ENCODE measurements at places on chromosomes 11 and 22.

DNA sequence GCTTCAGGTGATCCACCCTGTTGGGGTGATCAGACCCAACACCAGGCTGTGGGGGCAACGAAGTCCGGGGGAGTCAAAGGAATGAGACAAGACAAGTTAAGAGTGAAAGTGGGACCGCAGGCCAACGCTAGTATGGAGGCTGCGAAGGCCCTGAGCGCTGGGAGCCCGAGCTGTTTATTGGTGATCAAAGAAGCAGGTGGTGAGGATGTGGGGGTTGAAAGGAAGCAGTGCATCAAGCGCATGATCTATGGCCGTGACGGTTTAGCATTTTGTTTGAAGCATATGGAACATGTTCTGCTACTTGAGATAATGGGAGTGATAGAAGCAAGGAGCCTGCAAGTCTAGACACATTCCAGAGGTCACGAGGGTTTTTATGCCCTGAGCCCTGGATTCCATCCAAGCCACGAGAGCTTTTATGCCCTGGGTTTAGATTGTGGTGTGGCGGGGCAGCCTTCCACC lies 49.5 kb downstream of the MCHR1 start:
- DNase-seq, result no peak

DNA sequence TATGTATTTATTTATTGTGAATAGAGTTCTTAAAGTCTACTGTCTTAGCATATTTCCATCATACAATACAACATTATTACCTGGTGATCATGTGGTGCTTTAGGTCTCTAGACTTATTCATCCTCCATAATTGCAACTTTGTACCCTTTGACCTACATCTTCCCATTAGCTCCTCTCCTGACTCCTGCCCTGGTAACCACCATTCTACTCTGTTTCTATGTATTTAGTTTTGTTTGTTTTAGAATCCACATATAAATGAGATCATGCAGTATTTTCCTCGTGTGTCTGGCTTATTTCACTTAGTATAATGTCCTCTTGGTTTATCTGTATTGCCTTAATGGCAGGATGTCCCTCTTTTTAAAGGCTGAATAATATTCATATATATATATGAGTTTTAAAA lies 22.7 kb downstream of the NCAM1 start:
- DNase-seq, result no peak

DNA sequence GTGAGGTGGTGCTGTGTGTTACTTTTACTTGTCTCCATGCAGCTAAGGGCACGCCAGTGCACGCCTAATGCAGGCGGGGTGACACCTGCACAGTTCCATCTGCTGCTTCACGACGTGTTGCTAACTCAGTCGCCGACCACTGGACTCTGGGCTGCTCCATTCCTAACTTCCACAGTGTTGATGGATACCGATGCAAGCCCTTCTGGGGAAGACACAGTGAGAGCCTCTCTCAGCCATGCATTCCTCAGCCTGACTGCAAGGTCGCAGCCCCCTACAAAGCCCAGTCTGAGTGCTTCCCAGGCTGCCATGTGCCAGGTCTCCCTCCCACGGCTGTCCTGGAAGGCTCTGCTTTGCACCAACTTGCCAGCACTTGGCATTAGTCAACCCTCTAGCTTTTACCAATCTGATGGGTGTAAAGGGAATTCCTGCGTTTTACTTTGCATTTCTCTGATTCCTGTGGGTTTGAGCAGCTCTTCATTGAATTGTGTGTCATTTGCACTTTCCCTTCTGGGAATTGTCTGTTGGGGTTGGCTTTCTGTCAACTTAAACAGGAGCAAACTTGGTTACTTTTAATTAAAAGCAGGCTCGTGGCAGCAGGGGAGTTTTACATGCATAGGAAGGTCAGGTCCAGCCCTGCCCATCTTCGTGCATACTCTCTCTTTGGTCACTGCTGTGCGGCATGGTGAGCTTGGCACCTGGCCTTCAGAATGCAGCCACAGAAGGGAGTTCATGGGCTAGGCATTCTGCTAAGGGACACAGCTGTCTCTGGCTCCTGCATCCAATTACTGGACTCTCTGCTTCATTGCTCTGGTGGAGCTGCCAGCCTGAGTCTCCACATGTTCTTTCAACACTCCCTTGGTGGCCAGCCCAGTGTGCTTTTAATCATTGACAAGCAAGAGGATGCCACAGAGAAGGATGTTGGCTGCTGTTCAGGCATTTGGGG lies 34.6 kb upstream of the SHANK2 start:
- no peak for DNase-seq

- no peak for DNase-seq
Observed at GRCh38 chr11:69351460-69351859, 57.5 kb downstream of the MYEOV start.

GRCh38 chr11:4704054-4704789 lies at the start of gene MMP26:
Gene MMP26 (plus strand): TSS chr11:4704784.
- no peak for DNase-seq

DNA sequence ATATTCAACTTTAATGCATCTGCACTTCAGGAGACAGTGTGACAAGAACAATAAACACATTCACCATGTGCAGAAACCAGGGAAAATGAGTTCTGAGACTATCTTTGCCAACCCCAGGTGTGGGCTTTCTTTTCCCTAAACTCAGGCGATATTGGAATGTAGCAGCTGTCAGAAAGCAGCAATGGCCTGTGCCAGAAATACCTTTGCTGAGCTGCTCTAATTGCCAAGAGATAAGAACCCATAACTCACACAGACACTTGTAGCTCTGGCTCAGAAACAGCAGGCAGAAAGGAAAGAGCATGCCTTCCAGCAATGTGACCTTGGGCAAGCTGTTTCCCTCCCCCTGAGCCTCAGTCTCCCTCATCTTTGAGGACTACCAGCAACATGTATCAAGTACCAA lies 77.6 kb downstream of the PLEKHA7 start:
- DNase-seq, result no peak

GRCh38 chr22:33271390-33272161 lies 213.4 kb upstream of the SYN3 start:
- no peak for DNase-seq

DNA sequence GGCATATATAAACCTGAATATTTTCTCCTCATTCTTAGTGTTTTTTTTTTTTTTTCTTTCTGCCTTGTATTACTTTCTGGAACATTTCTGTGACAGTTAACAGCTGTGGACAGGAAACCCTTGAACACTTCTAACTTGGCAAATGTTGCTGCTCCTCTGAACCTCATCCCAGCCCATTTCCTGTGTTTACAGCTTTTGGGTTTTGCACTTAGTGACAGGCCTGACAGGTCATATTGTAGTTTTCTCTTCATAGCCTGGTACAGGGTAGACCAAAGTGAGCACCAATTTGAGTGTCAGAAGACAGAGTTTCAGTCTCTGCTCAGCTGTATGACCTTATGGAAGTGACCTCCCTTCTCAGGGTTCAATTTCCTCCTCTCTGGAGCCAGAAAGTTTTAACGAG lies 91.6 kb downstream of the STIM1 start:
- DNase-seq, result no peak

DNA sequence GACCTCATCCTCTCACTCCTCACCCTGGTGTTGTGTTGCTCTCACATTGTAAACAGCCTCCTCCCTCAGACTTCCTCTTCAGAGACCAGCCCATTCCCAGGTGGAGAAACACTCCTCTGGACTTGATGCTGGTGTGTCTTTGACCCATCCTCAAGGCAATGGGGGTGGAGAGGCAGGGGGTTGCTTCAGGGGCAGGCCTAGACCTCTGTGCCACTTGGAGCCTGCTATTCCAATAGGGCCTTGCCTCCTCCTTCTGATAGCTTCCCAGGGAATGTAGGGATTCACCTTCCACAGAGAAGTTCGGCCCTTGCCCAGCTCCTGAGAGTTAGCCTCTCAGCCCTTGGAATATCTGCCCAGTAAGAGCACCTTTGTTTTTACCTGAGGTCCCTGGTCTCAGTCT lies 606.6 kb upstream of the CADM1 start:
- no peak for DNase-seq

DNA sequence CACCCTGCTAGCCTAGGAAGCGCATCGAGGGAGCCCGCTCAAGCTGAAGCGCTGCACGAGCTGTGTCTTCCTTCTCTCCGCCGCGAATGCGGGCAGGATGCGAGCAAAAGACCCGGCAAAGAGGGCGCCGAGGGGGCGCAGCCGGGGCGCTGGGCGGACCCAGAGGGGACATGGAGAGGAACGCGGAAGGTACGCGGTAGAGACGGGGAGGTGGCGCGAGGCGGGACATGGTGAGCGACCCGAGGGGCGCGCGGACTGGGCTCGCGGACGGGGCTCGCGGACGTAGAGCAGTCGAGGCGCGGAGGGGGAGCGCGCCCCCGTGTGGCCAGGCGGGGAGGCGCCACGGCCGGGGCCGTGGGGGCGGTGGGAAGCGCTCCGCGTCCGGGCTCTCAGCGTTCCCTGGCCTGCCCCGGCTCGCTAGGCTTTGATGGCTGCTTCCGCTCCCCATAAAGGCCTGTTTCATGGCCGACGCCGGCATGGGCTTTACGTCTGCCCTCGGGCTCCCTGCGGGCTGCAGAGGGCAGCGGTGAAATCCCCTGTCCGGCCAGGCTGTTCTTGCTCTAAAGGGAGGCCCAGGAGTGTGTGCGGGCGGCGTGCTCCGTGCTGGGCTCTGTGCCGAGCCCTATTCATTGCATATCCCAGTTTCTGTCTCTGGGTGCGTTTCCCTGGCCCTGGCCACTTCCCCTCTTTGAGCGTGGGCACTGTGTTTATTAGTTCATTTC lies 31.2 kb upstream of the TRIM29 start:
- peak; percentile 32 for DNase-seq

DNA sequence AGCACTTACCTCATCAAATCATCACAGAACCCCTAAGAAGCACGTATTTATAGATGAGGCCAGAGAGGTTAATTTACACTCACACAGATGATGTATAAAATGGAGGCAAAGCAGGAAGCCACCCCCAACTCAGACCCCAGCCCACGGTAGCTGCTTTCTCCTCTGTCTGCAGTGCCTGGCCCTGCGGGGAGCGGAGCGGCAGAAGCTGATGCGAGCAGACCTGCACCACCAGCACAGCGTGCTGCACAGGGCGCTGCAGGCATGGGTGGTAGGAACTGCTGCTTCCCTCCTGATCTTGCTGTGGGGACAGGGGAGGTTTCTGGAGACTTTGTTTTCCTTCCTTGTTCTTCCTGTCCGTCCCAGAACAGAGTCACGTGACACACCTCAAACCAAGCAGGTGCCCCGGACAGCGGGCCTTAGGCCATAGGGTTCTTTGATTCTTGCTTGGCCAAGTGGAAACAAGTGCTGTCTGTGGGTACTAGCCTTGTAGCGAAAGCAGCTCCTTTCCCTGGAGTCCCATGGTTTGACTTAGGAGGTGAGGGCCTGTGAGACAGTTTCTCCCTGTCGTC lies 57.8 kb downstream of the PISD start:
- DNase-seq, result no peak

DNA sequence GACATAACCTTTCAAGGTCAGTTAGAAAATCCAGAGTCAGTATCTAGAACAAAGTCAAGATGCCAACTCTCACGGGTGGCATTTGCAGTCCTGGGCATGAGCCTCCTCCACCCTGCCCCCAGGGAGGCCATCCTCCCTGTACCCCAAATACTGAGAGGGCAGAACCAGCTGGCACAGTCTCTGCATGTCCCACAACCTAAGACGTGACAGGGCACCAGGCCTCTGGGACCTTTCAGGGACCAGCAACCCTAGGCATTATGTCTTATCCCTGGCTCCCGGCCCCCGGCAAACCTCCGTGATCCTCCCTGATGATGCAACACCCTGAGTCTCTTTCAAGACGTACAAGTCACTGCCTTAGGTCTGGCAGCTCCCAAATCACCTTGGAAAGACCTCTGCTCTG lies 2.0 kb downstream of the MB start:
- no peak for DNase-seq

DNA sequence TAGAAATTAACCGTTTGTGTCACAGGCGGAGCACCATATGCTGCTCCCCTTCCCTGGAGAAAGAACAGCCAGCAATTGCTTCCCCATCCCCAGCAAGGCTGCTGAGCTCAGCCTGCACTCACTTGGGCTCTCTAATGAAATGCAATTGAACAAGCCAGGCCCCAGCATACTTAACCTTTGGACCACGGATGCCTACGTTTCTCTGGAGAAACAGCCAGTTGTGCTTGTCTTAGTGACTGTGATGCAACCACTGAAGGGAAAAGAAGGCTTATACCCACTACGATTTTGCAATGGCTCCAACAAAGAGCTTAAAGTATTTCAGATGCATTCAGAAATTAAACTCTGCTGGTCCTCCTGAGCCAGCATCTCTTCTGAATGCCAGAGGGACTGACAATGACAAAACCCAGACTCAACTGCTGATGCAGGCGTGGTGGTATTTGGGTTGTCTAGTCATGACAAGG lies 51.3 kb upstream of the SESN3 start:
- no peak for DNase-seq

DNA sequence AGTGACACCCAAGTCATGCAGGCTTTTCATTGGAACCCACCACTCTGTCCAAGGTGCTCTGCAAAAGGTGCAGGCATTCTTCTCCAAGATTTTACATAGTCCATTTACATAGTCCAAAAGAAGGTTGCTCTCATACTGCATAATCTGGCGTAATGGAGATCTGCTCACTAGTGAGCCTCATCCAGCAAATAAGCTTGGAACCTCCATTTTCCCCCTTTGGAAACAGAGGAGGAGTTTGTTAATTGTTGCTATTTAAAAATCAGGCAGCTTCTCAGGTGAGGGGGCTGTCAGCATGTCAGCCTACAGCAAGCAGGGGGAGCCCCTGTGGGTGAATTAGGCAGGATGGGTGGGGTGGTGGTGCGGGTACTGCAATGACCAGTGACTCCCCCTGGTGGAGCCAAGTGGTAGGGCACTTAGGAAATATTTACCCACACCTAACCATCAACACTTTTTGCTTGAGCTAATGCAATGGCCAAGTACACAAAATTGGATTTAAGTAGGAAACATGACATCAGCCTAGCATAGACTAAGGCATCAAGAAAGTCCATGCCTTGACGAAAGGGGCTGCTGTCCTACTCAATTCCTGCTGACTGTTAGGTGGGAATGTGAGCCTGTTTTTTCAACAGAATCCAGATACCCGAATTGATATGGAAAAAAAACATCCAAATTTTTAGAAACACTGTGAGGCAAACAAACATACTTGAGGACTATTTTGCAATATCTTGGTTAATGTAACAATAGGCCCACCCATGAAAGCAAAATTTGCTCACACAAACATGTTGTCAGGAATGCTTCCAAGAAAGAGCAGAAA lies 64.5 kb downstream of the AMBRA1 start:
- peak; percentile 69 for DNase-seq

DNA sequence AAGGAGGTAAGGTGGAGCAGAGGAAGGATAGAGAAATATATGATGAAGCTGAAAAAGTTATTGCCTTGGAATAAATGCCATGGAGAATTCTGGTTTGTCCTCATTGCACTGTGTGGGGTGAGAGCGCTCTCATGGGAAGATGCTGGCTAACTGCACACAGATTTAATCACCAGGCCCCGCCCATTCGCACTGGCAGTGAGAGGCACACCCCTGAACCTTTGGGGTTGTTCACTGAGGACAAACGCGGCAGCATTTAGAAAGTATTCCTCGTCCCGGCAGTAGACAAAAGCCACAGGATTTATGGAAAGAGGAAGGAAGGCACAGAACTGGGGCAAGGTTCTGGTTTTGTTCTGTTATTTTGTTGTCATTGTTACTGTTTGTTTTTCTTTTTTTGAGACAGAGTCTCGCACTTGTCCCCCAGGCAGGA lies 70.2 kb downstream of the MED15 start:
- DNase-seq, result no peak
